ENCODE measurements at places on chromosomes 7 and 10.

DNA sequence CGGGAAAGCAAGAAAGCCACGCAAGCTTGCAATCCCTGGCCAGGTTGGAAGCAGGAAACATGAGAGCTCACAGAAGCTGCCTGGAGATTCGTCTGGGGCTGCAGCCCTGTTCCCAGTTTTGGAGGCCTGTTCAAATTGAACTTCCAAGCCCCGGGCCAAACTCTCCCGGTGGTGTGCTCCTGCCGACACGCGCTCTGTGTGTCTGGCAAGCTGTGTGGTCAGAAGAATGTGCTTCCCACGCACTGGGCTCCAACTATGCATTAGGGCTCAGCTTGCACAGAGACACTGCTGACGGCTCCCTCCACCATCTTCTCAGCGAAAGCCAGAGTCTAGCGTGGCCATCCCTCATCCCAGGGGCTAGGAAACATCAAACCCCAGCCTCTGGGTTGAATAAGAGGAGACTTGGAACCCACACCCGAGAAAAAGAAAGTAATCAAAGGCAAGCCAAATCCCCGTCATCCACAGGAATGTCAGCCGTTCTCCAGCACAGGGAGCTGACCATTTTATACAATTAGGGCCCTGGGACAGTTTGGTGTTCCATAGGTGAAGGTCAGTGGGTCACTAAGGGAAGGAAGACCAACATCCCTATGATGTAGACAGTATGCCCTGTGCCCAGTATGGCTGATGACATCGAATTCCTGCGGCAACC lies 107.2 kb downstream of the FGFR2 start:
- no peak for DNase-seq

DNA sequence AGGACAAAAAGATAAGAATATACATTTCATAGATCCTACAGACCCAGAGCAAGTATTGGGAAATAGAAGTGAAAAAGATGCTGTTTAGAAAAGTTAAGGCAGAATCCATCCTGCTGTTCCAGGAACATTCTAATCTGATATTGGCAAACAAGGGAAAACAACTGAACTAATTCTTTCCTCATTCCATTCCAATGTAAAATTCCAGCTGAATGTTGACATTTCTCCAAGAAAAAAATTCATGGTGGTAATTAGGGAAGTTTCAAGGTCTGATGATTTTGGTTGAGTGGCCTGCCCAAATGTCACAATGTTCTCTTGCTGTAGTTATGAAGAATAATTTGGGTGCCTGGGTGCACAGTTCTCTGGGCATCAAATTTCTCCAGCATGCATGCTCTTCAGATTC lies 15.2 kb downstream of the PIP start:
- DNase-seq: no peak

GRCh38 chr7:6546498-6547251 lies 4.6 kb downstream of the GRID2IP start:
- DNase-seq: peak; percentile 20

DNA sequence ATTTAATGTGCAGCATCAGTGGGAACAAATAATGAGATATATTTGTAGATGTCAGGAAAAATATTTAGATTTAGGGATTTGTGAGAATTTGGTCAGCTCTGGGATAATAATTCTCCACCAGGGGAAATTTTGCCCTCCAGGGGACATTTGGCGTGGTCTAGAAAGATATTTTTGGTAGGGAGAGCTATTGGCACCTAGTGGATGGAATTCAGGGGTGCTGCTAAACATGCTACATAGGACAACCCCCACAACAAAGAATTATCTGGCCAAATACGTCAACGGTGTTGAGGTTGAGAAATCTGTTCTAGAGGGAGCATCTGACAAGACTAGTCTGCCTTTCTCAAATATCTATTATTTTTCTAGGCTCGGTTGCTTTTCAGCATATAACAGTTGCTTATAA lies 2.1 kb downstream of the ADK start:
- peak; percentile 75 for DNase-seq

DNA sequence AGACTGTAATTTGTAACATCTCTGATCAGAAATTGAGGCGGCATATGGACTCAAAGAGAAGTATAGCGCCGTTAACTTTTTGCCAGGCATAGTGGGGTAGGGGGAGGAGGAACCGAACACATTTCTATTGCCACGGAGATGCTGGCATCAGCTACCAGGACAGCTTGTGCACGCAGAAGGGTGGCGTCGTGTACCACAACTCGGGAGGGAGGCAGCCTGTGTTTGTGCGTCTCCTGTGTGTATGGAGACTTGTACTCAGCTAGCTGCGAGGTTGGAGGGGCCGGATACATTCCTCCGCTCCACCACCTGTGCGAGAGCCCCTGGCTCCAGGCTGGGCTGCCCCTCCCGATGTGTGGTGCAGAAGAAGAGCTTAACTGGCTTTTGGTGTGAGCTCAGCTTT lies 634.8 kb downstream of the TYW1 start:
- no peak for DNase-seq

DNA sequence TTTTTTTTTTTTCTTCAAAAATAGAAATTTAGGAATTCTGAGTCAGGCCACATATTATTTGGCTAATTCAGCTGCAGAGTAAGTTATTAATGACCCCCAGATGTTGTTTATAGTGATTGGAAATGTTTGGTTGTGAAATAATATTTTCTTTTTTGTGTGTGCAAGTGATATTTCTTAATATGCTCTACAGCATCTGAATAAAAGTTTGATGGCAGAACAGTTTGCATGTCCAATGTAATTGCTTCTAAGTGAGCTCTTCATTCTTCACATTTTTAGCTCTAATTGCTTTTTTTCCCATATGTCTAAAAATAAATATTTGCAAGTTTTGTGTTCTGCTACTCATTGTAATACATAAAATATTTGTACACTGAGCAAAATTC lies 116.0 kb downstream of the ARID5B start:
- no peak for DNase-seq

DNA sequence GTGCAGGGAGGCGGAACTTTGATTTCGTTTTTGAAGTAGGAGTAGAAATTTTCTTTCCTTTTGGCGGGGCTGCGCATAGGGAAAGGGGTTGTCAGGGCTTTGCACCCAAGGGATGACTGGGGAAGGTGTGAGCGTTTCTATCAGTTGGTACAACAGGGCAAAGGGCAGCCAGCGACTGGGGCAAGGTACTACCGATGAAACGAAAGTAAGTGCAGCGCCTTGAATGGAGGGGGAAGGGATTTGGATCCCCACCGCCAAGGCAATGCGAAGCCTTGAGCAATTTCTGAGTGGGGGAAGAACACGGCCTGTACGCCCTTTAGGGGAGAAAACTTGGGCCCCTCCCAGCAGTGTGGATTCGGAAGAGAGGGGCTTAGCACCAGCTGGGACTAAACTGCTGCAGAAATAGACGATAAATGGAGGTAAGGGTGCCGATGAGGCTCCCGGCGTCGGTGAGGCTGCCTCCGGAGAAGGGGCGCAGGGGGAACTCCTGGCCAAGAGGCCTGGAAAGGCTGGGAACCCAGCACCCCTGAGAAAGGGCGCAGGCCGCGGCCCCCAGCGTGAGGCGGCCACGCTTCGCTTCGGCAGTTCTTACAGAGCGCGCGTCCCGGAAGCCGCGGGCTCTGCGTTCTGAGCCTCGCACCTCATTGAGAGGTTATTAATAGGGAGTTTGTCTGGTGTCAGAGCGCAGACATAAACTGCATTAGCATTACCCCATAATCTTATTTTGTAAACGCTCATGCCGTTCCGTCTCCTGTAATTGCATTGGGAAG lies 10.0 kb upstream of the TLX1 start:
- no peak for DNase-seq

GRCh38 chr10:17064435-17064834 lies 65.2 kb downstream of the CUBN start:
- DNase-seq: no peak

- DNase-seq: no peak
These were observed 44.5 kb downstream of the ZNF138 start for GRCh38 chr7:64838691-64839090.

GRCh38 chr7:6590645-6591110 lies 857 bp downstream of the INTS15 start:
- DNase-seq: peak; percentile 27

- no peak for DNase-seq
These were observed 110.3 kb upstream of the ANLN start for GRCh38 chr7:36279200-36279925.

DNA sequence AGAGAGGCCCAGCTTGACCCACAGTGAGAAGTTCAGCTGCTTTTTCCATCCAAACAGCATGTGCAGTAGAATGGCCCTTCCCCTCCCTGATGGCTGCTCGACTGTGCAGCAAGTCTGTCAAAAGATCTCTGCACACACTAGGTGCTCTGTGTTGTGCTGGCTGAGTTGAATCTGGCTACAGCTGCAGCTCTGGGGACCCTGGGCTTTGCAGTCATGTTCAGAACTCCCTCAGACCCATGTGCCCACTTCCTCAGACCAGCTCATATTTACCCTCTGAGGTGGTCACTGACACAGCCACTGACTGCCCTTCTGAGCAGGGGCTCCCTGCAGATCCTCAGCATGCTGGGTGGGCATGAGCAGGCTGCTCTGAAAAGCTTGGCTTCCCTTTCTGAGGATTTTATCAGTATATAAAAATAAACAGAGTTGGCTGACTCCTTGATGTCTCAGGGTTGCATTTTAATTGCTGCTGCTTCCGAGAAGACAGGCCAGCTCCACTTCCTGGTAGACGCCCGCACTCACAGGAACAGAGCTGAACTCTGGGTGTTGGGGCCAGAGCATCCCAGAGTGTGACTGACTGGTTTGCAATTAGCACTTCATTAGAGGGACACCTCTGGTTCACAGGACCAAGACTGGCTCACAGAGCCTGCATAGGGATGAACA lies 507.9 kb downstream of the RPS24 start:
- no peak for DNase-seq

GRCh38 chr7:11153694-11154093 lies 180.0 kb downstream of the PHF14 start:
- no peak for DNase-seq

DNA sequence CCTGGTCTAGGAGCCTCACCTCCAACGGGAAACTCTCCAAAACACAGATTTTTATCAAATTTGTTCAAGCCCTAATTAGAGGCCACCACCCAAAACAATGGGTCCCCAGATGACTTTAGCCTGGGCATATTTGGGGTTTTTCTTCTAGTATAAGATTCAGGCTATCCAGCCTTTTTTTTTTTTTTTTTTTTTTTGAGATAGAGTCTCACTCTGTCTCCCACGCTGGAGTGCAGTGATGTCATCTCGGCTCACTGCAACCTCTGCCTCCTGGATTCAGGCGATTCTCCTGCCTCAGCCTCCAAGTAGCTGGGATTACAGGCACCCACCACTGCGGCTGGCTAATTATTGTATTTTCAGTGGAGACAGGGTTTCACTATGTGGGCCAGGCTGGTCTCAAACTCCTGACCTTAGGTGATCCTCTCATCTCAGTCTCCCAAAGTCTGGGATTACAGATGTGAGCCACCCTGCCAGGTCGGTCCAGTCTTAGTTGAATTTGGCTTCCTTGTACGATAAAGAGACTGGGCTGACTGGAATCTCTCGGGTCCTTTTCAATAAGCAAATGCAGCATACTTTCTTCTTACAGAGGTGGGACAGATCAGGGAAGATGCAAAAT lies 91.4 kb upstream of the KLF6 start:
- DNase-seq: no peak

DNA sequence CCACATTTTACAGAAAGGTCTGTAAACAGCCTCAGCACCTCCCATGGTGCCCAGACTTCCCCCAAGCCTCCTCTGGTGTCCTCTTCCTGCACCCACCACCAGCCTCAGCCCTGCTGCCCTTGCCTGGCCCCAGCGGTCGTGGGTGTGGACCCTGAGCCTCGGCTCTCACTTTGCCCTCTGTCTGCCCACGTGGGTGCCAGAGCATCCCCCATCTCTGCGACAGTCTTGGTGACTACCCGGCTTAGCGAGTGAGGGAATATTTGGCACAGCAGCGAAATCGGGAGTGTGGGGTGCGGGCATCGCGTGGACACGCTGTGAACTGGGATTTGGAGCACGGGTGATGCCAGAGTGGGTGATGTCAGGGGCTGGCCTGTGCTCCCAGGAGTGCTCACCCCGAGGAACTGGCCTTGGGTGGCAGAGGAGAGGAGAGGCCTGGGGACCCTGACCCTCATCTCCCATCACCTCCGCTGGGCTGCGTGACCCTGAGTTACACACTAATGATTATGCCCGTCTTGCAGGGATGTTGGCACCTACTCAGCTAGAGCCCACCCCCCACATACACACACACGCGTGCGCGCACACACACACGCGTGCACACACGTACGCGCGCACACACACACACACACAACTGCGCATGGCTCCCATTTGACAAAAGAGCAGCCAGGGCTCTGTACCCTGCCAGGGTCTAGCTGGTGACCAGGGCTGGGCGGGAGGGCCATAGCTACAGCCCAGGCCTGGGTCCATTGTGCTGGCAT lies 8.7 kb downstream of the ELFN1 start:
- no peak for DNase-seq

GRCh38 chr7:48182718-48183369 lies 11.6 kb downstream of the ABCA13 start:
- peak; percentile 28 for DNase-seq

GRCh38 chr10:121570315-121570714 lies 27.9 kb downstream of the FGFR2 start:
- DNase-seq: no peak

DNA sequence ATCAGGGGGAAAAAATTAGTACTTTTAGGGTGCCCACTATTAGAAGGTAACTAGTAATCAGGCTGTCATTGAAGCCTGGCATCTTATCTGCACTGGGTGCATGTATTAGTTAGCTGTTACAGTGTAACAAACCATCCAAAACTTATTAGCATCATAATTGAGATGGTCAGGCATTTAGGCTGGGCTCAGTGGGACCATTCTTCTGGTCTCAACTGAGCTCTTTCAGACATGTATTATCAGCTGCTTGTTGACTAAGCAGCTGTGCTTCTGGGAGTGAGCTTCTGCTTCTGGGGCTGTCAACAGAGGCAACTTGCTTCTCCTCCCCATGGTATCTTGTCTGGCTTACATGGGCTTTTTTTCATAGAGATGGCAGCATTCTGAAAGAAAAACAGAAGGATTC lies 154.0 kb upstream of the ZNF92 start:
- no peak for DNase-seq

DNA sequence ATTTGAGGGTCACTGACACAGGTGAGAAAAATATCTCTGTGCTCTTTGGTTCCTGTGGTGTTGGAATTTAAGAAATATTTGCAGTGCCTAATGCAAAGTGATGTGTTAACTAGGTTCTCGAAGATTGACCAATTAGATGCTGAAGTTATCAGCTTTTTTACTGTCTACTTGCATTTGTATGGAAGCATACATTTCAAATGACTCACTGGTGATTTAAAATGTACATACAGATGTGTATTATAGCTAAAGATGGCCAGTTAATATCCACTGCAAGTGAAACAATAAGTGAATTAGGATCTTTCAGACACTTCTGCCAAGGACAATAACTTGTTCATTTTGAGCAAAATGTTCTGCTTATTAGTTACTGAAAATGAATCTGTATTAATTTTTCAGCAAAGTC lies 205.0 kb downstream of the FANK1 start:
- no peak for DNase-seq

DNA sequence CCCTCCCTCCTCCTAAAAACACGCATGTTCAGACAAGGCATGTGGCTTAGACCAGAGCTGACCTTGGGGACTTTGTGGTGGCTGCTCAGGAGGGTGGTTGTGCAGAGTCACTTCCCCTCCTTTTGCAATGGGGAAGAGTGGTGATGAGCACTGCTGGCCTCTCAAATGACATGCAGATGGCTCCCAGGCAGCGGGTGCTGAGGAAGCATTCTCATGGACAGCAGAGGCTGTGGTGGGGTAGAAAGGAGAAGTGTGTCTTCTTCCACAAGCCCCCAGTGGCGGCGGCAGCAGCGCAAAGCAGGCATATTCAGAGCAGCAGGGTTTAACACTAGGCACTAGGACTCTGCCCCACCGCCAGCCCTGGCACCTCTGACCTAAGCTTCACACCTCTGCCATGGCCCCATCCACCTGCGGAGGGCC lies 105.9 kb upstream of the ANLN start:
- no peak for DNase-seq

Measured in epithelial cell of esophagus (primary cell).